ENCODE measurements at places on chromosomes 16 and 17. TPM values are rescaled to one million over a fixed set of nuclear protein-coding genes. Genes with fewer than 3 reads are reported as not detected.

Gene PLXDC1
- 1.6 TPM for total RNA-seq

GRCh38 chr16:55664786-55665407 lies 9.1 kb downstream of the SLC6A2 start:
- no peaks in the 10 kb centered on the region for H3K36me3 ChIP-seq
- no peaks in the 10 kb centered on the region for H3K27me3 ChIP-seq
- no peak overlapping the region for H3K27ac ChIP-seq
- no peak overlapping the region for H3K4me3 ChIP-seq
- no peaks in the 10 kb centered on the region for H3K4me1 ChIP-seq

Gene SCGB1C2
- not detected for total RNA-seq

Gene TEX19
- total RNA-seq = not detected
